Frontal cortex (tissue), 4 donors: ENCODE measurements at places on chromosomes 2 and 18. TPM values are rescaled to one million over a fixed set of nuclear protein-coding genes. Genes with fewer than 3 reads are reported as not detected.

Gene RNF125
- total RNA-seq: 2.0 TPM

Gene GPN1
- total RNA-seq: 31.4 TPM

Gene CGREF1
- total RNA-seq: 18.3 TPM

Gene KLHL14
- 53.0 TPM for total RNA-seq

GRCh38 chr2:207828361-207829057 is 58.8 kb upstream of the FZD5 start:
- no peak for DNase-seq

DNA sequence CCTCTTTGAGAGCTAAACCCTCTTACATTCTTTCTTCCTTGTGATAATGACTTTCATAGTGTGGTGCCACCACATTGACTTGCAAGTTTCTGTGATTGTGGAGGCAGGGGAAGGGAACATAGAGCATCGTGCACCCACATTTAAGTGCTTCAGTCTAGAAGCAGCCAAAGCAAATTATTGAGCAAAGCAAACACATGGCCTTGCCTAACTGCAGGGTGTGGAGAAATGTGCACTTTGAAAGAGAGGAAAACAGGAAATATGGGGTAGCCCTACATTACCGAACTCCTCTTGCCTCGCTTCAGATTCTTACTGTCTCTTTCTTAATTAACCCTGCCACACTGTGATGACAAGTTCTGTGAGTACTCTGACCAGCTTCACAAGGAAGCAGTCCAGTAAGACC is 814.6 kb downstream of the SLC4A3 start:
- no peak for DNase-seq

- no peak for DNase-seq
Measured at GRCh38 chr18:63315131-63315662, 4.4 kb downstream of the BCL2 start.

GRCh38 chr2:2898744-2899143 is 478.9 kb downstream of the EIPR1 start:
- no peak for DNase-seq

DNA sequence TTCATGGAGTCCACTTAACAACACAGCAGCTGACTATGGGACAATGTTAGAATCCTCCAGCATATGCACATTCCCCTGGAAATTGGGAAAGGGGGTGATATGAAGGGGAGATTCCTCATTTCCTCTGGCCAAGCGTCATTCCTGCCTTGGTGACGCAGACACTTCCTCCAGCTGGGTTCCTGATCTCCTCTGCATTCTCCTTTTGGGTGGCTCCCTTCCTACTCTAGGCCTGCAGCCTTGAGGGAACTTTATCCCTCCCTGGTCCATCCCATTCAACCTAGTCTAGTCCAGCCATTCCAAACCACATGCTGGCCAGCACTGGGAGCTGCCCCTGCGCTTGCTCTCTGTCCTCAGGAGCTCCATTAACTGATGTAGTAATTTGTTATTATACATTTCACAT is 216.8 kb downstream of the VAPA start:
- DNase-seq: no peak
